ENCODE measurements at places on chromosomes 12 and 14. TPM values are rescaled to one million over a fixed set of nuclear protein-coding genes. Genes with fewer than 3 reads are reported as not detected.
A peak's percentile ranks its signal among the peaks of the same experiment; 100 is the strongest.

DNA sequence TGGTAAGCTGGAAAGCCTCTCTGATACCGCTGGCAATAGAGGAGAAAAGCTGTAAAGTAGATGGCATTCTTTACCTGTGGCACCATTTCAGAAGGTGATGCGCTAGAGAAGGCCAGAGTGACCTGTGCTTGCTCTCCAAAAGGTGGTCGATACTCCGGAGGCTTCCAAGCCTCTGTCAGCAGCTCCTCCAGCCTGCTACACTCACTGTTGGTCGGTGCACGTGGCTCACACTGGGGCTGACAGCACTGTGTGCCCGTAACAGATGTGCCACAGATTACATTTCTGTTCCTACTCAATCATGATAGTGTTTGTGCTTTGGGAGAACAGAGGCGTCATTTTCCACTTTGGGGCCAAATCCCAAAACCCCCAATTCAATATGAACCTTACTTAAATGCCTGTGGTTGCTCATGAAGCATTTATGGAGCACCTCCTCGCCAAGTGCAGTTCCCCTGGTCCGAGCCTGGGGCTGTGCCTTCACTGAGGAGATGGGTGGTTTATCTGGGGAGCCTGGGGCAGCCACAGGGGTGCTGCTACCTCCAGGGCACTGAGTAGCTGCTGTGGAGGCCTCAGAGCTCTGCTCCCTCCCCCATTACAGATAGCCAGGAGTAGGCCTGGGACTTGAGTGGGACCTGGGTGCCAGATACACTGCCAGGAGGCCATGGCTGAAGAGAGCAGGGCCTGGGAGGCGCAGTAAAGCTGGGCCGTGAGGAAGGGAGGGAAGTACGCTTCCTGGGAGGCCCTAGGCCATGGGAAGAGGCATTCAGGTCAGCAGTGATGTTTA is 26.8 kb downstream of the CCNK start:
- H3K36me3 ChIP-seq, result peaks cover 55% of the 10 kb centered on the region
- H3K27ac ChIP-seq, result no peak overlapping the region
- H3K27me3 ChIP-seq, result no peaks in the 10 kb centered on the region
- DNase-seq, result no peak
- no peak overlapping the region for H3K4me3 ChIP-seq

DNA sequence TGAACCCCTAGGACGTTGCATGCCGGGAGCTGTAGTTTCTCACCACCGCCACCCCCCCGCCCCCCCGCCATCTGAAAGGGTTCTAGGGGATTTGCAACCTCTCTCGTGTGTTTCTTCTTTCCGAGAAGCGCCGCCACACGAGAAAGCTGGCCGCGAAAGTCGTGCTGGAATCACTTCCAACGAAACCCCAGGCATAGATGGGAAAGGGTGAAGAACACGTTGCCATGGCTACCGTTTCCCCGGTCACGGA is 501 bp upstream of the HSP90B1 start:
- peak overlapping the region; percentile 90 for H3K4me3 ChIP-seq
- peaks cover 46% of the 10 kb centered on the region for H3K36me3 ChIP-seq
- H3K27me3 ChIP-seq, result peaks cover 3% of the 10 kb centered on the region
- peaks cover 63% of the 10 kb centered on the region for H3K4me1 ChIP-seq
- H3K27ac ChIP-seq, result peak overlapping the region; percentile 99

- no peak overlapping the region for H3K27ac ChIP-seq
- no peaks in the 10 kb centered on the region for H3K27me3 ChIP-seq
Measured at GRCh38 chr12:132858718-132859266, 28.6 kb downstream of the CHFR start.

DNA sequence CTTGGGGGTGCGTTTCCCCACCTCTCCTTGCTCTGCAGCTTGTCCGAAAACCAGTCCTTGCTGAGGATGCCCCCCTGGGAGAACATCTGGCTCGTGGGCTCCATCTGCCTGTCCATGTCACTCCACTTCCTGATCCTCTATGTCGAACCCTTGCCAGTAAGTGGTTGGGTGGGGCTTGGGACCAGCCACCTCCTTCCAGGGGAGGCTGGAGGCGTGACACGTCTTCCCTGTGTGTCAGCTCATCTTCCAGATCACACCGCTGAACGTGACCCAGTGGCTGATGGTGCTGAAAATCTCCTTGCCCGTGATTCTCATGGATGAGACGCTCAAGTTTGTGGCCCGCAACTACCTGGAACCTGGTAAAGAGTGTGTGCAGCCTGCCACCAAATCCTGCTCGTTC is 57.5 kb downstream of the ANAPC7 start:
- H3K36me3 ChIP-seq, result peaks cover 67% of the 10 kb centered on the region
- no peak overlapping the region for H3K4me3 ChIP-seq
- H3K4me1 ChIP-seq, result peaks cover 29% of the 10 kb centered on the region

DNA sequence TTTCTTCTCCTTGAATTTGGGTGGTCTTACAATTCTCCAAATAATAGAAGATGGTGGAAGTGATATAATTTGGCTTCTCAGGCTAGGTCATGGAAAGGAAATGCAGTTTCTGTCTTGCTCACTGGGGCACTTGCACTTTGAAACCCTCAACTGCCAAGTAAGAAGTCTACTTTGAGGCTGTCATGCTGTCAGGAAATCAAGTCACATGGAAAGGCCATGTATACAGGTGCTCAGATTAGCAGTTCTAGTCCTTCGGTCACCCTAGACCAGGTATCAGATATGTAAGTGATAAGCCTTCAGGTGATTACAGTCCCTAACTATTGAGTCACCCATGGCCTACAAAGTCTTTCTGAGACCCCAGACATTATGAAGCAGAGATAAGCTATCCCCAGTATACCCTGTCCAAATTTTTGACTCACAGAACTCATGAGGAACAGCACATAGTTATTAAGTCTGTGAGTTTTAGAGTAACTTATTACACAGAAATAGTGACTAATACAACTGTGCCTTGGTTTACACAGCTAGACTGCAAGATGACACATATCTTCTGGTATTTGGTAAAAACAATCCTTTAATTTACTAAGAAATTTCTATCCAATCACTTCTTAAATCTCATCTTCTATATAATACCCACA is 26.3 kb upstream of the BBS10 start:
- no peak for DNase-seq
- peaks cover 4% of the 10 kb centered on the region for H3K4me1 ChIP-seq
- no peak overlapping the region for H3K4me3 ChIP-seq
- H3K27ac ChIP-seq, result no peak overlapping the region
- H3K36me3 ChIP-seq, result peaks cover 58% of the 10 kb centered on the region
- no peaks in the 10 kb centered on the region for H3K27me3 ChIP-seq

GRCh38 chr14:24403294-24403998 is 4.6 kb downstream of the NYNRIN start:
- H3K4me3 ChIP-seq, result no peak overlapping the region
- peaks cover 44% of the 10 kb centered on the region for H3K27me3 ChIP-seq
- DNase-seq, result no peak
- H3K36me3 ChIP-seq, result no peaks in the 10 kb centered on the region

- H3K36me3 ChIP-seq, result no peaks in the 10 kb centered on the region
- no peak overlapping the region for H3K27ac ChIP-seq
- H3K4me3 ChIP-seq, result no peak overlapping the region
- DNase-seq, result no peak
- H3K27me3 ChIP-seq, result no peaks in the 10 kb centered on the region
Measured at GRCh38 chr14:68413509-68413908, 379.4 kb downstream of the ZFP36L1 start.

DNA sequence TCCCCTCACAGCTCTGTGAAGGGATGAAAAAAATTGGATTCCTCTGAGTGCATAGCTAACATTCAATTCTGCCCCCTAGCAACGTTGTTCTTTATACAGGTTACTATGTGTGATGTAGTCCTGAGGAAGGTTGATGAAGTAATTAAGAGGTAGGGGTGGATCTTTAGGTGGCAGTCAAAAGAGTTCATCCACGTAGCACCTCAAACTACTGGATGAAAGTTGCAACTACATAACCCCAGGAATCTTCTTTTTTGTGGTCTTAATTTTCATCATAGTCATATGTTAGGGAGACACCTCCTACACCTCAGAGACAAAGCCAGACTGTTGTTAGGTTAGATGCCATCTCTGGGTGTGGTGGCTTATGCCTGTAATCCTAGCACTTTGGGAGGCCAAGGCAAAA is 10.2 kb upstream of the NFE2 start:
- H3K4me3 ChIP-seq, result no peak overlapping the region
- no peak for DNase-seq
- no peak overlapping the region for H3K27ac ChIP-seq
- H3K4me1 ChIP-seq, result peaks cover 11% of the 10 kb centered on the region
- H3K36me3 ChIP-seq, result no peaks in the 10 kb centered on the region
- peaks cover 14% of the 10 kb centered on the region for H3K27me3 ChIP-seq

- peaks cover 5% of the 10 kb centered on the region for H3K27me3 ChIP-seq
- H3K27ac ChIP-seq, result no peak overlapping the region
- no peaks in the 10 kb centered on the region for H3K36me3 ChIP-seq
- peak; percentile 70 for DNase-seq
- no peak overlapping the region for H3K4me3 ChIP-seq
Measured at GRCh38 chr12:22121224-22121623, 75.2 kb downstream of the CMAS start.

GRCh38 chr14:100644383-100644782 is 57.2 kb upstream of the BEGAIN start:
- DNase-seq, result no peak
- H3K4me3 ChIP-seq, result peak overlapping the region; percentile 14
- H3K27ac ChIP-seq, result no peak overlapping the region

GRCh38 chr12:45217846-45218245 is 2.0 kb downstream of the ANO6 start:
- H3K27me3 ChIP-seq, result no peaks in the 10 kb centered on the region
- peak overlapping the region; percentile 93 for H3K4me3 ChIP-seq
- no peak for DNase-seq
- H3K36me3 ChIP-seq, result peaks cover 10% of the 10 kb centered on the region

DNA sequence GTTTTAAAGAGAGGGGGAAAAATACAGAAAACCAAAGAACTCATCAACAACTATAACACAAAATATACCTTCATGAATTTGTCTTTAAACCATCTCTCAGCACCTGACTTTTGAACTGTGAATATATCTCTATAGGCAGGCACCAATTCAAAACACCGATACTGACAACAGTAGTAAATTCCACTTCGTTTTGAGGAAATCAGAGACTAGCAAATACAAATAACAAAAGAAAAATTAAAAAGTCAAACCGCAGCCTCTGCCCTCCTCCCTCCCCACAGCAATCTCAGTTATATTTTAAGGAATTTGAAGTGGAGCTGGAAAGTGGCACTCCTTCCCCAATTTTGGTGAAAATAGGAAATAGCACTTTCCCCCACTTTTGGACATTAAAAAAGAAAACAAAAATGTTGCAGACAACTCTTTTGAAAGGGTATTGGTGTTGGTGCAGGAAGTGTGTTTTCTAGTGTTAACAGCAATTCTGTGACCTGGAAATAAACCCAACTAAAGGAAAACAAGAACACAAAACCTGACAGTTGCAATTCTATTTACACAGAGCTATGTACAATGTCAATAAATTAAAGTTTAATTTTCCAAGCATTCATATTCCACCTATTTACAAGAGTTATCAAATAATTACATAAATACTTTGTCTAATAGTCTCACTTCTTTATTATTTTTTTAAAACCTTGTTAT is 13.5 kb downstream of the TBX3 start:
- no peaks in the 10 kb centered on the region for H3K4me1 ChIP-seq
- no peak overlapping the region for H3K27ac ChIP-seq
- H3K4me3 ChIP-seq, result no peak overlapping the region
- DNase-seq, result no peak
- H3K27me3 ChIP-seq, result peaks cover 68% of the 10 kb centered on the region
- H3K36me3 ChIP-seq, result no peaks in the 10 kb centered on the region

DNA sequence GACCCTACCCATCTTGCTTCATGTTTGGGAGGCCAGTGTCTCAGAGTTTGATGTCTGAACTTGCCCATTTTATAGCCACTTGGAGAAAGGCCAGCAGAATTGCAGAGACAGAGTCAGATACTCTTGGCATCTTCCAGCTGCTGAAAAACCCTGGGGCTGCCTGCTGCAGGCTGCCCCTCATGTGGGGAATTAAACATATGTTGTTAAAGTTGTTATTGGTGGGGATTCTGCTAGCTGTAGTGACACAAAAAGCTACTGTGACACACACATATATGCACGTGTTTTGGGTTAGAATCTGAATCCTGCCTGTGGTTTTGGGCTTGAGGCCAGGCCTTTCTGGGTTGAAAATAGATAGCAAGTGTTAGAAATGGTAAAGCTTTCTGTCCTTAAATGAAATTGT is 1288.4 kb downstream of the AACS start:
- no peak overlapping the region for H3K4me3 ChIP-seq
- no peaks in the 10 kb centered on the region for H3K36me3 ChIP-seq
- H3K27me3 ChIP-seq, result no peaks in the 10 kb centered on the region
- H3K27ac ChIP-seq, result no peak overlapping the region
- DNase-seq, result no peak
- no peaks in the 10 kb centered on the region for H3K4me1 ChIP-seq

DNA sequence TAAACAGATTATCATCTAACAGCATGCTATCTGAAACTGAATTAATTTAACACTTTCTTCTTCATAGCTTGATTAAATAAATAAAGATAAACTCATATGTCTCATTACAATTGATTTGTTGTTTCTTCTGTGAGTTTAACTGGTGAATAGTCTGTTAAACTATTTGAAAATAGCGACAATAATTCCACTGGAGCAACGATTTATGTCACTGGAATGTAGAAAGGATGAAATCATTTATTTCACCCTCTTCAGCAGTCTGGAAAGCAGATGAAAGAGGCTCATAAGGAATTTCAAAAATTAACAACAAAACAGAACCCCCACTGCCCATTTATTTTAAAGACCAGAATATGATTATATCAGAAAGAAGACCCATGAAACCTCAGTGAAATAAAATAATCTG is 1165.1 kb upstream of the USP15 start:
- no peaks in the 10 kb centered on the region for H3K27me3 ChIP-seq
- H3K4me1 ChIP-seq, result no peaks in the 10 kb centered on the region
- H3K27ac ChIP-seq, result no peak overlapping the region
- DNase-seq, result no peak

GRCh38 chr12:126907900-126908764 is 1358.8 kb upstream of the TMEM132C start:
- H3K4me1 ChIP-seq, result no peaks in the 10 kb centered on the region
- H3K4me3 ChIP-seq, result no peak overlapping the region
- H3K27me3 ChIP-seq, result no peaks in the 10 kb centered on the region
- no peak overlapping the region for H3K27ac ChIP-seq
- H3K36me3 ChIP-seq, result no peaks in the 10 kb centered on the region
- no peak for DNase-seq

SERPINA1 gene
- total RNA-seq, result 0.59 TPM

B3GNT4 gene
- total RNA-seq, result 1.0 TPM

MYF6 gene
- not detected for total RNA-seq

SLC24A4 gene
- not detected for total RNA-seq

LMNTD1 gene
- not detected for total RNA-seq

VASH1 gene
- 5.8 TPM for total RNA-seq

MYH7 gene
- total RNA-seq, result not detected

WASHC4 gene
- 31.5 TPM for total RNA-seq

RIPK3 gene
- 12.0 TPM for total RNA-seq

KRT71 gene
- not detected for total RNA-seq

GPRC5A gene
- total RNA-seq, result not detected

CD163 gene
- not detected for total RNA-seq

B4GALNT1 gene
- 5.7 TPM for total RNA-seq

RAP1B gene
- total RNA-seq, result 207 TPM
